MG63 (cell line): ENCODE measurements at places on chromosomes 6 and 20.

DNA sequence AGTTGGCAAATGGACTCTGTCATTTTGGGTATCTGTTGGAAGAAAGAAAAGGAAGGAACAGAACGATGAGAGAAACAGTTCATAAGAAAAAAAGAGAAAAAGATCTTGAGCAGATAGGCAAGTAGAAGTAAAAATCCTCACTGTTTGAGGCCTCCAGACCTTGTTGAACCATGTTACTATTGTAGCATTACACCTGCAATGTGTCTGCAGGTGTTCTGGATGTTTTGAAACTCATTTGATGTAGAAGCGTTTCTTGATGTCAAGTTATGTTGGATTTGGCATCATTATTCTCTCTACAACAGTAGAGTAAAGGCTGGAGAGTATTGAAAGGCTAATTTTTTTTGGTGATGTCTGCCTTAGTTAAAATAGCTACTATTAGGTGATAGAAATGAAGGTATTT is 108.7 kb downstream of the CARMIL1 start:
- DNase-seq, result no peak

DNA sequence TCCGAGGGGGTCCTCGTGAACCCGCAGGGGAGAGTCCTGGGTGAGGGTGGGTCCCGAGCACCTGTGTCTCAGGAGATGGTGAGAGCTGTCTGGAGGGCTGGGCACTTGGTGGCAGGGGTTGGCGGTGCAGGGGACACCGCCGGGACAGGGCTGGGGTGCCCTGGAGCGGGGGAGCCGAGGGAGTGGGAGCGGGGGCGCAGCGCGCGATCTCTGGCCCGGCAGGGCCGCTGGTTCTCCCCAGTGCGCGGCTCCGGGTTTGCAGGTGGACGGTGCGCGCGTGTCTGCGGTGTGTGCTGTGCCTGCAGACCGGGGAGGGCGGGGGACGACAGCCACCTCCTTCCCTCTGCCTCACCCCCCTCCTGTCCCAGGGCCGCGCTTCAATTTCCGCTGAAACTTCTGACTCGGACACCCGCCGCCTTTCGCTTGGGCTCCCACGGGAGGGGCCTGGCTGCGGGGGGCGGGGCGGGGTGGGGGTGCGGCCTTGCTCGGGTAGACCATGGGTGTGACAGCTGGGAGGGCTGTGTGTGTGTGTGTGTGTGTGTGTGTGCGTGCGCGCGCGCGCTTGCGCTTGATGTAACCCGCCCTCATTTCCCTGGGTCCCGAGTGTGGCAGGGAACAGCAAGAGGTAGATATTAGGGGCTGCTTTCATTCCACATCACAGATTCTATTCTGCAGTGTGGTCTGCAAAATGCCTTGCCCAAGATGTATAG is 1.2 kb downstream of the TRIB3 start:
- peak; percentile 56 for DNase-seq

- DNase-seq, result no peak
Observed at GRCh38 chr20:58651559-58651945, 469 bp downstream of the STX16 start.

DNA sequence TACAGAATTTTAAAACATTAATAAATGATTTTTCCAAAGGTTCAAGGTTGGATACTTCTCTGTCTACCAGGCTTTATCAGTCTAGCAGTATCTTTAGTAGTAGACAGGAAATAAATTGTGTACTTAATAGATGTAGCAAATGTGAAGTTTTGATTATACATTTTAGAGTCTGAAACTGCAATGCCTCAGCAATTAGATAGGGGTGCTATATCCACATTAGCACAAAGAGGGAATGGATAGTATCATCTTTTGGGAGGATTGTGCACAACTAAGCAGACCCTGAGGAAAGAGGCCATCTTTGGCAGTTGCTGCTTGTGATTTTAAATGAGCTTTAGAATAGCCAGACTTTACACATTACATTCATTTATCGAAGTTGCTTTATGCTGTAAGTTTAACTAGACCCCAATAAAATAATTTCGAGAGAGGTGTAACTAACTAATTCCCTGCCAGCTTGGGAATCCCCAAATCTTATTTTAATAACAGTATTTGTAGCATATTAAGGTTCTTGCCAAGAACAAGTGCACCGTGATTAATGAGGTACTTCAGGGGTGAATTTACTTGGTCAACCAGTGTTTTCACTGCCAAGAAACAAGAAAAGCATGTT is 2.8 kb downstream of the KCNQ5 start:
- no peak for DNase-seq

- peak; percentile 23 for DNase-seq
Observed at GRCh38 chr6:37994223-37994622, 174.7 kb downstream of the ZFAND3 start.
